ENCODE measurements at places on chromosomes 3 and 15.

DNA sequence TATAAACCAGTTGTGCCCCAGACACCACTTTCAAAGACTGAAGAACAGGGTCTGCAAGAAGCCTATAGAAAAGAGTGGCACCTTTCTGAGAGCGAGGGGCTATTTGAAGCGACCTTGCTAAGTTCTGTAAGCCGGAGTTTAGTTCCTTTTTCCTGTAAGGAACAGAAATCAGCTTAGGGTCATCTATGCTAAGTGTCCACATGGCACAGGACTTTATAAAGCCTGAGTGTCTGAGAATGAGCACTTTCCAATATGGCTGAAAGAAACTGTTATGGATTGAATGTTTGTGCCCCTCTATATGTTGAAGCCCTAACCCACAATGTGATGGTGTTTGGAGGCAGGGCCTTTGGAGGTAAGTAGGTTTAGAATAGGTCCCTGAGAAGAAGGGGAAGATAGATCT lies 4.0 kb upstream of the A4GNT start:
- DNase-seq = no peak

DNA sequence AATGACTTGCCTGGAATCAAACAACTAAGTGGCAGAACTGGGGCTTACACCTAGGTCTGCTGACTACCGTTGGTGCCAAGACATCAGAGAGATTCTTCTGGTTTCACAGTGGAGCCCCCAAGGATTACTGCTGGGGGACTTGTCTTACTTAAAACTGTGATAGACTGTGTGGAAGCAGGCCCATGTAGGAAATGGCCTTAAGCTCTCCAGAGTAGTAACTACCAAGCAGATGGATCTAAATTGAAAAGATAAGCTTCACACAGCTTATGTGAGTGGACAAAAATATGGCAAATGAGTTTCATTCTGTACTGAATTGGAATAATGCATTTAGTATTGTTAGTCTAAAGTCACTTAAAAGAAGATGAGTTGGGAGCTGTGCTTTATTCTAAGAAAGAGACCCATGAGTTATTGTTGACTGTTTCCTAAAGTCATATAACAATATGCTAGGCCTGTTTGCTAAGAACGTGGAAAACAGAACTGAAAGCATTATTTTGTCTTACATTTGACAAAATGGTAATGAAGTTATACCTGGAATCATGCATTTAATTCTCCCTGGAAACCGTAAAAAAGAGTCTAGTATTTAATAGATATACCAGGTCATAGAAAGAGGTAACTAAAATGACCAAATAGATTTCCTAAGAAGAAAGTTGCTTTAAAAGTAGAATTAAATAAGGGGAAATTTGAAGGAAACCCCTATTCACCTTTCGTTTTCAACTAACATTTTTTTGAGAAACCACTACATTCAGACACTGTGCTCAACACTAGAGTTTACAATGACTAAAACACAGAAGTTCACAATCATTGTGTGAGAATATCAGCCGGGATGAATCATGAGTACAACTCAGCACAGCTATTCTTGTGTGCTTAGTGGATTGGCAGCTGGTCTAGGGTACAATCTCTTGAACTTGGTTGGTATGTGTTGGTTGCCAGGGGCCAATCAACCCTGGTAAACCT lies 13.0 kb upstream of the MAPK6 start:
- DNase-seq = no peak

DNA sequence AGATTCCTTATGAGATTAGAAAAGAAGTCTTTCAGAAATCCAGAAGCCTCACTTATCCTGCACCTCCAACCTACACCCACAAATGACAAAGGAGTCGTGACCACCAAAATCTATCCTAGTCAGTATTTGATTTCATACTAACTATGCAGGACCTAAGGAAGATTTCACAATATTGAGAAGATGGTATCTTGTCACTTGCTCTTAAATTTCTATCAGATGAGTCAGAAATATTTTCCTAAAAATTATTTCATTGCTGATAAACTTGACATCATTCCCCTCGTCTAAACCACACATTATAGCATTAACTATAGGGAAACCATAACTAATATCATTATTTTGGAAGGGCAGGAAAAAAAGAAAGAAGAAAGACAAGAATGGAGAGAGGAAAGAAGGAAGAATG lies 138.0 kb upstream of the THBS1 start:
- DNase-seq = no peak

- no peak for DNase-seq
These were observed 49.2 kb downstream of the NEK10 start for GRCh38 chr3:27319847-27320526.

DNA sequence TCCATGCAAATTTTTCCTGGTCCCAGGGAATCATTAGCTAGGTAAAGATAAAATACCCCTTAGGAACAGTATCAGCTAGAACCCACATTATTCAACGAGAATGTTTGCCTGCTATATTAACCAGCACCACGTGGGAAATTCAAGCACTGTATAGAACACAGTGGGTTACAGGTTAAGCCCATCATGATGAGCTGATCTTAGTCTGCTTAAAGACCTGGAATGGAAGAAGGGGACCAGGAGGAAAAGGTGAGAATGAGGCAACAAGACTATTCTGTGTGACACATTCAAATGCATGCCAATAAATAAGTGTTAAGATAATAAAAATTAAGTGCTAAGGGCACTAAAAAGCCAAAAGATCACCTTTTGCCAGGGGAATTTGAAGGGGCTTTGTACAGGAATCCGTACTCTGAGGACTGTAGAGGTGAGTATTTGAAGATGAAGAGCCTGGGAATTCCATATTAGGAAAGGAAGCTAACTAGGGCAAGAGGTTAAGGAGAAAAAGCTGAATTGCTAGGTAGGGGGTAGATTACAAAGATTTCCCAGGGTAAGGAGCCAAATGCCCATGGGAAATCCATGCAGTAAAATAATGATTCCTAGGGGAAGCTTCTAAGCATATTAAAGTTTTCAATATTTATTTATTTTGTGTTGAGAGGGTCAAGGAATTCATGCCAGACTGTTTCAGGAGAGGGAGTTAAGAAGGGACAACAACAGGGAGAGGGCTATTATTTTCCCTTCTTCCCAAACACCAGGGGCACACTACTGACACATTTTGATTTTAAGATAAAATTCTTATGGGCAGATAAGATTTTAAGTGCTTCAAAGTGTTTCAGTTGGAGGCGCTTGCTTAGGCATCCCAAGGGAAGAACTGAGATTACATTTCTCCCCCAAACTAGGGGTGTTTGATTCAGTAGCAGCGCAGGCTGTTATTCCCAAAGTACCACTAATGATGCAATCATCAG lies 2.3 kb upstream of the MED12L start:
- no peak for DNase-seq

- DNase-seq = no peak
These were observed 309.7 kb downstream of the SLC9A9 start for GRCh38 chr3:143538577-143538981.

GRCh38 chr3:128875556-128876120 lies 3.8 kb upstream of the ACAD9 start:
- DNase-seq = peak; percentile 87

- peak; percentile 10 for DNase-seq
These were observed 6.9 kb downstream of the CCRL2 start for GRCh38 chr3:46413951-46414350.

- DNase-seq = no peak
These were observed 5.1 kb downstream of the SPESP1 start for GRCh38 chr15:68935400-68935937.
